ENCODE measurements at places on chromosomes 12 and 14.

GRCh38 chr12:104494793-104495158 lies 38.0 kb downstream of the CHST11 start:
- no peak for DNase-seq

DNA sequence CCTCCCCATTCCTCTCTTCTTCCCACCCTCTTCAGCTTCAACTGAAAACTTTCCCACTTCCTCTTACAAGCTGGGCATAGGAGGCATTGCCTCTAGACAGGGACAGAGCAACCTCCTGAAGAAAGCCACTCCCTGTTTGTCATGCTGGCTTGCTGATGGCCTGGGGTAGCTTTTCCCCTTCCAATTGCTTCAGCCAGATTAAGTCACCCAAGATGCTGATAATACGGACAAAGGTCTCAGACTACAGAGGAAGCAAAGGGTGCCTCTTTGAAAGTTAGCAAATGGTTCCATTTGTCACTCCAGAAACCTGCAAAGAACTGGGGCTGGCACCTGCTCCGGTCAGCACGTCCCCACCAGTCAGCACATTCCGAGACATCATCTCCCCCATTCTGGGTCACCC lies 6.0 kb downstream of the KRT2 start:
- DNase-seq = no peak

DNA sequence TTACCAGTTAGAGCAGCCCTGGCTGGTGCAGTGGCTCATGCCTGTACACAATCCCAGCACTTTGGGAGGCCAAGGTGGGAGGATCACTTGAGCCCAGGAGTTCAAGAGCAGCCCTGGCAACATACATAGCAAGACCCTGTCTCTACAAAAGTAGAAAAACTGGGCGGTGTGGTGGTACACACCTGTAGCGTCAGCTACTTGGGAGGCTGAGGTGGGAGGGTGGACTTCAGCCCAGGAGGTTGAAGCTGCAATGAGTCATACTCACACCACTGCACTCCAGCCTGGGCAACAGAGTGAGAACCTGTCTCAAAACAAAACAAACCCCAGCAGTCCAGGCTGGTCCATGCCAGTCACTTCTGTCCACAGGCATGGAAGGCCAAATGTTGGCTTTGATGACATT lies 7.4 kb downstream of the COX14 start:
- no peak for DNase-seq

GRCh38 chr14:100067971-100068959 lies 3.0 kb downstream of the EVL start:
- no peak for DNase-seq

DNA sequence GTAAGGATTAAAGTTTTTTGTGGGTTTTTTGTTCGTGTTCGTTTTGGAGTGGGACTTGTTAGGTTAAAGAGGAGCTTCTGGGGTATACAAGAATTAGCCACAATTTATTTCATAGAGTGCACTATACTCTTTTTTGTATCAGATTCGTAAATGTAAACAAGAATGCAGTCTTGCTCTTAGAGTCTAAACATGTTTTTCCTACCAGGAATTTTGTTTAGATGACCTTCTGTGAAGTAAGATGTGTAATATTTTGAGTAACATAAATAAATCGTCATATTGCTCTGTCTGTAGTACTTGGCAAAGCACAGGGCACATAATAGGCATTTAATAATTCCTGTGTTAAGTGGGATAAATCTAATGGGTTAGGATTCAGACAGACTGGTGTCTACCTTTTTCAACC lies 9.6 kb downstream of the CNOT2 start:
- no peak for DNase-seq

GRCh38 chr14:91230397-91231035 lies 14.0 kb downstream of the GPR68 start:
- no peak for DNase-seq

- no peak for DNase-seq
These were observed 40.6 kb downstream of the ANO2 start for GRCh38 chr12:5904441-5904840.

GRCh38 chr12:10901427-10901826 lies 7.9 kb downstream of the TAS2R13 start:
- DNase-seq = no peak

GRCh38 chr14:68979722-68980451 lies 785 bp upstream of the ACTN1 start:
- DNase-seq = no peak

DNA sequence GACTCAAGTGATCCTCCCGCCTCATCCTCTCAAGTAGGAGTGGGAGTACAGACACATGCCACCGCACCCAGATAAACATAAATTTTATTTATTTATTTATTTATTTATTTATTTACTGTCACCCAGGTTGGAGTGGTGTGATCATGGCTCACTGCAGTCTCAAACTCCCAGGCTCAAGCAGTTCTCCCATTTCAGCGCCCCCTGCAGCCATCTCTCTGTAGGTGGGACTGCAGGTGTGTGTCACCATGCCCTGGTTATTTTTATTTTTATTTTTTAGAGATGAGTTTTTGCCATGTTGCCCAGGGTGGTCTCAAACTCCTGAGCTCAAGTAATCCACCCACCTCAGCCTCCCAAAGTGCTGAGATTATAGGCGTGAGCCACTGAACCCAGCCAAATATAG lies 33.2 kb upstream of the KIF21A start:
- DNase-seq = no peak

- no peak for DNase-seq
These were observed 3.6 kb downstream of the ZNF839 start for GRCh38 chr14:102323102-102323501.

DNA sequence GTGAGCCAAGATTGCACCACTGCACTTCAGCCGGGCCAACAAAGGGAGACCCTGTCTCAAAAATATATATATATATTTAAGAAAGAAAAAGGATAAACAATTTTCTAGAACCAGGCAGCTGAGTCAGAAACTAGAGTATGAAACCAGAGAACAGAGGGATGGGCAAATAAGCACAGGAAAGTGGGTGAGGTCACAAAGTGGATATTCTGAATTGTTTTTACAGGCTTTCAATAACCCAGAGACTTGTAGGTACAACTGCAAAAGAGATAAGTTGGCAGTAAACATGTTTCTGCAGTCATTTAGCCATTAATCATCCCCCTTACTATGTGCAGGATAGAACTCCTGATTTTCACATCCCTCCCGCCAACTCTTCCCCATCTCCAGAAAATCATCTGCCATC lies 94.2 kb downstream of the BTG1 start:
- no peak for DNase-seq

DNA sequence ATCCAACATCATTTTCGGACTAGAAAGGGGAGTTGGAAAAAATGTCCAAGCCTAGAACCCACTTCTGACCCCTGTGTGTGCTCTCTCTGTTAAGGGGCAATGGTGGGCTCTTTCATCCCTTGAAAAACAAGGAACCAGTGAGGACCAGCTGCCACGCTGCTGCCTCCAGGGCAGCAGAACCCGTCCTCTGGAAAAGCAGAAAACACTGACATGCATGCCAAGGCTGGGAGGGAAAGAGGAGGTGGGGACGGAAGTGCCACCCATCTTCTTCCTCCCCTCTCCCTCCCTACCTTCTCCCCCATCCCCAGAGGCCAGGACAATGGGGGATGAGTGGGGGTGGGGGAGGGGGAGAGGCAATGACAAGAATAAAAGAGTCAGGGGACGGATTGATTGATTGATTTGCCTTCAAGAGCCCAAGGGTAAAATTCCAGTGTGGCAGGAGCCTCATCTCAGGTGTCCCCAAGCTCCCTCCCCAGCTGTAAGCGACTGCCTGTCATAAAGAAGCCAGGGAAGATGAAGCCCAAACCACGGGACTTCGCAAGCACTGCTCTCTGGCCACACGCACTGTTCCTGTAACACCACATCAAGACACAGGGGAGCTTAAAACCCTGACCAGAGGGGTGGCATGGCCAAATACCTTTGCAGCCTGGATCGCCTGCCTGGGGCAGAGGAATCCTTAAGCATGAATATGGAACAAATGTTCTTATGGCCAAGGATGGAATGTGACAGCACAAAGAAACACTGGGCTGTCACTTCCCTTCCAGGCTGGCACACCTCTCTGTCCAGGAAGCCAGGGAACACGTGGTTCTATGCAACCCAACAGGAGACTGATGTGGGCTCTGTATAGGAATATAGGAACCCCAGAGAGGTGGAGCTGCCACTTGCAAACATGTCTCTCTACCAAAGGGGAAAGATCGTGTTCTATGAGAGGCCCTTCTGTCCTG lies 38.9 kb upstream of the BDKRB2 start:
- no peak for DNase-seq

- no peak for DNase-seq
These were observed 4.9 kb upstream of the AQP6 start for GRCh38 chr12:49967777-49968250.

- DNase-seq = no peak
These were observed 41.3 kb downstream of the WNK1 start for GRCh38 chr12:793711-794110.

DNA sequence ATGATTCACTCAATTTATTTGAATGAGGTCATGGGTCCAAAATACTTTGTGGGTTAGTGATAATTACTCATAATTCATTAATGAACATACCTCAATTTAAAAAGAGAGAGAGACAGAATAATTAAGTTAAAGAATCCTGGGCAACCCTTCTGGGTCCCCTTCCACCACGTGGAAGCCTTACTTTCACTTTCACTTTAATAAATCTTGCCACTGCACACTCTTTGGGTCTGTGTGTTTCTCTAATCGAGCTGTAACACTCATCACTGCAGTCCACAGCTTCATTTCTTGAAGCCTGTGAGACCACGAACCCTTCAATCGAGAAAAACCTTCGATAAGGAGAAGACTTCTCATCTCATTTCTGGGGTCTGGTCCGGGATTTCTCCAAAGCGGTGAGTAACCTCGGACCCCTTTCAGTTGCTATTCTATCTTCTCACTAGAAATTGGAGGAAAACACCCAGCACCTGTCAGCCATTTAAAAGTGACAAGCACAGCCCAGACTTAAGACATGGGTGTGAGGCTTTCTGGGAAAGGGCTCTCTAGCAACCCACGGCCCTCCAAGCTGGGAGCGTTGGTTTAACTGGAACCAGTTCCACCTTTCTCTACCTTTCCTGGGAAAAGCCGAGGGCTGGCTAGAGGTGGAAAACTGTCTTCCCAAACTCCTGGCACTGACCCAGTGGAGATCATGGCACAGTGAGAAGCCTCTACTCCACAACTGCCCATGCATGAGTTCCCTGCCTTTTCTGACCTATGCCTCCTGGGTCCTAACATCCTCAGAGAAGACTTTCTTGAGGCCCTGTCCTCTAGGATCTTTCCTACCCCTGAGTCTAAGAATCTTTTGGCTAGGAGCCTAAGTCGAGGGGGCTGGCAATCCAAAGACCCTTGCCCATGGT lies 148.8 kb upstream of the ATF7IP start:
- no peak for DNase-seq

- DNase-seq = no peak
These were observed 89.6 kb downstream of the FBXW8 start for GRCh38 chr12:117000316-117000715.

DNA sequence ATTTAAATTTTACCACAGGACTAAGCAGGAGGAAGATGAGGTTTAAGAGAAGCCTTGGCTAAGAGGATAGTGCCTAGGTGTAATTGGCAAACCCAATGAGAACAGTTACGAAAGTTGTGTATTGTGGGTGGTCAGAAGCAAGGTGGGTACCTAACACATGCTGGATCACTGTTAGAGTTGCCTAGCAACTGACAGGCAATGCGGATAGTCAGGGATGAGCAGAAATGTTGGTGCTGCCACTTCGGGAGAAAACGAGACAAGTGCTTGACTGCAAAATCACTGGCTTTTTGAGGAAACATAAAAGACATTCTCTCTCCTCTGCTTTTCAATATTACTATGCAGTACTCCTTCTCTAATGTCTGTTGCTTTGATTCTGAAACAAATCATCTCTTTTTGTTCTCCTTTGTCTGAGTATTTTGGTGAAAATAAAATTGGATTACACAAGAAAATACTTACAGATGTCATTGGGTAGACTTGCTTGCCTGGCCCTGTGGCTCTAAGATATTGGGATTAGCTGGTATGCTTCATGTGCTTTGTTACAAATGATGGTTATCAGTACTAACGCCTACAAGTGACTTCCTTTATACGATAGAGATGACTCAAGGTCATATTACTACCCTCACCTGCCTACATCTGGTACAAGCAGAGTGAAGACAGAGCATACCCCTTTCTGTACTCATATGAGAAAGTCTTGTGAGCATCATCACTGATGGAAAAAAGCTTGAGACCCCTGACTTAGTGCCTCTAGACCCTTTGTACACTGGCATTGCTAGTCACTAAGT lies 48.0 kb downstream of the TDP1 start:
- DNase-seq = no peak

- DNase-seq = no peak
These were observed 246.0 kb upstream of the DAAM1 start for GRCh38 chr14:58942516-58942915.

- no peak for DNase-seq
These were observed 34.4 kb upstream of the PSMA6 start for GRCh38 chr14:35257809-35258208.

- no peak for DNase-seq
These were observed 36.4 kb downstream of the NFKBIA start for GRCh38 chr14:35368139-35368460.

DNA sequence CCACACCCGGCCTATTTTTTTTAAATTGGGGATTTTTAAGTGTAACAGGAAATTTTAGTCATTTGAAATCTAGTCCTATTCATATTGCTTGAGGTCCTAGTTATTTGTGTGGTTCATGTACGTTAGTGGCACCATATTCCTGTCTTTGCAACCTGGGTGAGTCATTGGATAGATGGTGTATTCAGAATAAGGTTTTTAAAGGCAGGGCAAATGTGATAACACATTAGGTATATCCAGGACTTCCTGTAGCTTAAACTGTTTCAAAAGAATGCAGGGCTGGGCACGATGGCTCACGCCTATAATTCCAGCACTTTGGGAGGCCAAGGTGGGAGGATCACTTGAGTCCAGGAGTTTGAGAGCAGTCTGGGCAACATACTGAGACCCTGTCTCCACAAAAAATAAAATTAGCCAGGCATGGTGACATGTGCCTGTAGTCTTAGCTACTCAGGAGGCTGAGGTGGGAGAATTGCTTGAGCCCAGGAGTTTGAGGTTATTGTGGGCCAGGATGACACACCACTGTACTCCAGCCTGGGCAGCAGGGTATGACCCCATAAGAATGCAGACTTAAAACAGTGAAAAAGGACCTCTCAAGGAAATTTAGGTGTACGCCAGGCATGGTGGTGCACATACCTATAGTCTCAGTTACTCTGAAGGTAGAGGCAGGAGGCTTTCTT lies 8.1 kb downstream of the ATP6V0A2 start:
- DNase-seq = no peak

DNA sequence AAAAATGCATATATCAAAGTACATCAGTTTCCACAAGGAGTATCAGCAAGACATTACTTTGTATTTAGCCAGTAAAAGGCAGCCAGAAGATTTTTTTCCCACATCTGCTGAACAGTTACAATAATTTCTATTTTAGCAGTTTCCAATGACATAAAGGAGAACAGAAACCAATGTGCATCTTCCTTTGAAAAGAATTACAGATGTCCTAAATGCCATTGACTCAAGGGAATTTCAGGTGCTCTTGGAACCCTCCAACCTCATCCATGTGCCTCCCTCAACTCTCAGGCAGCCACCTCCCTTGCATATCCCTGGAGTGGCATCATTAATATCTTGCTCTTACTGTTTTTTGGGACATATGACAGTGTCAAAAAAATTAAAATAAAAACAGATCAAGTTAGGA lies 62.2 kb upstream of the ST8SIA1 start:
- DNase-seq = no peak
